ENCODE measurements at places on chromosomes 3 and 15.

GRCh38 chr3:32655167-32655566 is 29.8 kb upstream of the CNOT10 start:
- DNase-seq: no peak

- no peak for DNase-seq
Observed at GRCh38 chr15:92053753-92054316, 200.3 kb downstream of the SLCO3A1 start.

GRCh38 chr3:136270179-136270578 is 20.0 kb downstream of the PCCB start:
- DNase-seq: no peak

GRCh38 chr3:31248563-31248992 is 284.1 kb upstream of the STT3B start:
- no peak for DNase-seq

DNA sequence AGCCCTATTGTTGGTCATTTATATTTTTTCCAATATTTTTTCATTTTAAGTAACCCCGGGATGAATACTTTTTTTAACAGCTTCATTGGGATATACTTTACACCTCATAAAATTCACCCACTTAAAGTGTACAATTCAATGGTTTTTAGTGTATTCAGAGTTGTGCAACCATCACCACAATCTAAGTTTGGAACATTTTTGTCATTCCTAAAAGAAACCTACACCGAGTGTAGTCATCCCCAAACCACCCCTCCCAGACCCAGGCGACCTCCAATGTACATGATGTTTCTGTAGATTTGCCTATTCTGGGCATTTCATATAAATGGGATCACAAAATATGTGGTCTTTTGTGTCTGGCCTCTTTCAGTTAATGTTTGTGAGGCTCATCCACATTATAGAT is 118.3 kb upstream of the FRMD4B start:
- DNase-seq: no peak

GRCh38 chr3:105816833-105817232 is 52.0 kb downstream of the CBLB start:
- no peak for DNase-seq

All from stimulated activated CD4-positive, alpha-beta T cell treated with anti-CD3 and anti-CD28 coated beads, Interleukin-12 subunit alpha, Interleukin-12 subunit beta, amount 100 ng/mL, for 4 hours (primary cell).